ENCODE measurements at places on chromosomes 1 and 21.

DNA sequence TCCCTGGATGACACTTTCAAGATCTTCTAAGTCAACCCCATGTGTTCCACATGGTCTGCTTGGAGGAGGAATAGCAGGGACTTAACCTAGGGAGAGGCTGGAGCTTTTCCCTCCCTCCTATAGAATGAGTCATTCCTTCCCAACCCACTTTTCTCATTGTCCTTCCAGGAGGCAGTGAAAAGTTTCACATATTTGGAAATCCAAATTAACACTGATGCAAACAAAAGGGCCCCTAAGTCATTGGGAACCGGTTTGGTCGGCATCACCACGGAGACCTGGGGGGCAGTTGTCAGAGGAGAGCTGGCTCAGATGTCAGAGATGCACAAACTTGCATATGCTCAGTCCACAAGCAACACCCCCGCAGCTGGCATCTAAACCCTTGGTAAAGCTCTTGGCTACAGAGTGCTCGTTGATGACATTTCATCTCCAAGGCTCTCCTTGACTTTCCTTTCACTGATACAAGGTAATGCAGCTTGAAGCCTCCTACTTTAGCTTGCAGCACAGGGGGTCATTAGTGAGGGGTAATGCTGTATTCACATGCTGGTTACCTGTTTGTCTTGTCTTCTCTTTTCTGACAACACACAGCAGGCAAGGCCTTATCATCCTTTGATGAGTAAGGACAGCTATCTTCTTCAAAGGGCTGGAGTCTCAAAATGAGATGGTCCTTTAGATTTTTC, 12.3 kb upstream of the LRRC8D start:
- DNase-seq = no peak

DNA sequence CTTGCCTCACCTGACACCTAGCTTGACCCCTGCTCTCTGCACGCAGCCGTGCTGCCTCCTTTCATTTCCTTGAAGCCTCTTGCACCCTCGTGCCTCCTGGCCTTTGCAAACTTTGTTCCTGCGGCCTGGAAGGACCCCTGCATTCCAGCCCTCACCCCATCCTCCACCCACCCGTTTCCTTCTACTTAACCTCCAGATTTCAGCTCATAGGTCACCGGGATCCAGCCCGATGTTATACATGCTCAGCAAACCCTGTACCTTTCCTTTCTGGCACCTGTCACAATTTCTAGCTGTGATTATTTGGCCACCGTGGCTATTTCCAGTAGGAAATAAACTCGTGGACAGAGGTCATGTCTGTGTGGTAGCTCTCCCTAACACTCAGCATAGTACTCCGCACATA, 4.5 kb downstream of the EDARADD start:
- no peak for DNase-seq

- DNase-seq = no peak
Measured at GRCh38 chr1:86841116-86841515, 72.8 kb downstream of the SELENOF start.

DNA sequence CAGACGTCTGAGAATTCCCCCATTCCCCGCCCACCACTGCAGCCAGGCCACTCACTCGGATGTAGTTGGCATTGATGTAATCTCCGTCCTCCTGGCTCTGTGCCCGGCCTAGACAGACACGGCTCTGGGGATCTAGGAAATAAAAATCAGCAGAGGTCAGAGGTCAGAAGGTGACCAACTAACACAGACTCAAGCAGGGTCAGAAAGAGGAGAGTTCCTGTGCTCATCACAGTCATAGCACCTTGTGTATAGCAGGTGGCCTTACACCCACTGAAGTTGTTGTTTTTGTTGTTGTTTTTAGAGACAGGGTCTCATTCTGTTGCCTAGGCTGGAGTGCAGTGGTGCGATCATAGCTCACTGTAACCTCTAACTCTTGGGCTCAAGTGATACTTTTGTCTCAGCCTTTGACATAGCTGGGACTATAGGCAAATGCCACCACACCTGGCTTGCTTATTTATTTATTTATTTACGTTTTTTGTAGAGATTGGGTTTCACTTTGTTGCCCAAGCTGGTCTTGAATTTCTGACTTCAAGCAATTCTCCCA, 4.9 kb downstream of the PTPN7 start:
- no peak for DNase-seq

- DNase-seq = no peak
Measured at GRCh38 chr1:29410476-29410875, 174.2 kb downstream of the PTPRU start.

GRCh38 chr1:175203570-175204068, 11.0 kb upstream of the KIAA0040 start:
- DNase-seq = no peak

DNA sequence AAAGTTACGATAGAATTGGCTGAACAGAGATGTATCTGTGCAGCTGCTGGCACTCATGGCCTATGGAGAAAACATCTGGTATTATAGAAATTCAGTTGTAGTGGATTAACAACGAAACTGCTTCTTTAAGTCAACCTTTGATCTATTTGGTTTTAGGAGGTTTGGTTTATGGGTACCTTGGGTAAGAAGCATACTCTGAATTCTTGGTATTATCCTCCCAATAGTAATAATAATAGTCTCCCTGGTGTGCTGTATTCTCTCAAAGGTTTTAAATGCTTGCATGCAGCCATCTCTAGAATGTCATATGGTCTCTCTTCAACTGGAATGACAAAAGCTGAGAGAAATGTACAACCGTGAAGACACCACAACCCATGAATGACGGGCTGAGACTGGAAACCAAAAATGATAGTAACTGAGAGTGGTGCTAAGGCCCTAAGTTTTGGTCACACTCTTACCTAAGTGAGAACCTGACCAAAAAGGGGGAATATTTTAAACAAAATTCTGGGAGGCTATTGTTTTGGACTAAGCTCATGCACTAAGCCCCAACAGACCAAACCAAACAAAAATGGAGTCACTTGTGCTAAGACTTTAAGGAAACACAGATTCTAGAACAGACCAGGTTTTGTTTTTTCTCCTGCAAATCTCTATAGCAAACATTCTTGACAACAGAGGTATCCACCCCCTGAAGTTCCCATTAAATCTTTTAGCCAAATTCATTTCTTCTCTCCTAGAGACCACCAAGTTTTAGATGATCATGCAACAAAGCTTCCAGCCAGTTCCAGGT, 17.6 kb upstream of the TMEM61 start:
- DNase-seq = no peak

GRCh38 chr21:19540287-19540686, 1136.7 kb upstream of the TMPRSS15 start:
- DNase-seq = no peak

DNA sequence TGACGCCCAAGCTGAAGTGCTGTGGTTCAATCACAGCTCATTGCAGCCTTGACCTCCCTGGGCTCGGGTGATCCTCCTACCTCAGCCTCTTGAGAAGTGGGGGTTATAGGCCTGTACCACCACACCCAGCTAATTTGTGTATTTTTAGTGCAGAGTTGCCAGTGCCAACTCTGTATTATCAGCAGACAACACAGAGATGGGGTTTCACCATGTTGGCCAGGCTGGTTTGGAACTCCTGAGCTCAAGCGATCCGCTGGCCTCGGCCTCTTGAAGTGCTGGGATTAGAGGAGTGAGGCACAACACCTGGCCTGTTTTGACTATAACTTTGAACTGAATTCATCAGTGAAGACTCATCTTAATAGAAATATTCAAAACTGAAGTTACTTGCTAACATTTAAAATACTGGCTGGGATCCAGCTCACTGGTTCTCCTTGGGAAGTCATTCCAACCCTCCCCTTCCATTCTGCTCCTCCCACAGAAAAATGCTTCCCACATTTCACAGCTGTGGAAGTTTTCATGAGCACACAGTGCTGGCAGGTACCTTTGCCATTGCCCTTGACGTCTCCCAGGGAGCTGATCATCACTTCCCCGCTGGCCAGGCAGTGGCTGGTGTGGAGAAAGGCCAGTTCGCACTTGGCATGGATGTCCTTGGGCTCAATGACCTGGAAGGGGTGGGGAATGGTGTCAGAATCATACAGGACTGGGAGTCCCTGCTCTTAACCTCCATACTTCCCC, 4.7 kb downstream of the SELENBP1 start:
- no peak for DNase-seq

GRCh38 chr1:246679794-246680177, 44.4 kb upstream of the SCCPDH start:
- DNase-seq = no peak

- DNase-seq = no peak
Measured at GRCh38 chr1:6586404-6586816, 6.6 kb downstream of the ZBTB48 start.

DNA sequence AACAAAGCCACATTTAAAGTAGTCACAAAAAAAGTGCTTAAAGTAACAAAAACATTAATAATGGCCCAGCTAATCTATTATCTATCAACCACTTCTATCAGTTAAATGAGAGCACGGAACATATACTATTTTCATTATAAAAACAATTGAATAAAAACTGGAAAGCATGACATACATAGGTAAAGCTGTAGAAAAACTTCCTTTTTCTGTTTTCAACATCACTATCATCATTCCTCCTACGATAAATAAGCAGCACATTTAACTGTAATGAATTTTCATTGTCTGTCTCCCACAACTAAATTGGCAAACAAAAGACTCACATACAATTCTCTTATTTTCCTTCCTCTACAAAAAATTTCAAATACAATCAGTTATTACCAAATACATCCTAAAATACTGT, 96.4 kb upstream of the DPH5 start:
- no peak for DNase-seq

DNA sequence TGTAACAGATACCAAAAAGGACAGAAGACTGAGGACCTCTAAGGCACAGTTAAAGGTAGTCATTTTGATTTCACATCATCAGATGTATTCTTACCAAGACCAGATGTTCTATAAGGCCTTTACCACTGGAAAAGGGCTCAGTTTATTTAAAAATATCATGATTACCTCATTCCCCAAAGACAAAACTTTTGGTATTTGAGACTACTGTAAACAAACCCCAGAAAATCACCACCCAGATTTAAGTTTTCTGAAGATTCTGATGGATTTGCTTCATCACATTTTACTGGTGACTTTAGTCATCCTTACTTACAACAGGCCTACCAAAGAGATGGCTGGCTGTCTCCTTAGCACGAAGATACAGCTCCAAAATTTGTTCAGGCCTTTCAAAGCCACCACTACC, 8.3 kb downstream of the ENAH start:
- DNase-seq = no peak

DNA sequence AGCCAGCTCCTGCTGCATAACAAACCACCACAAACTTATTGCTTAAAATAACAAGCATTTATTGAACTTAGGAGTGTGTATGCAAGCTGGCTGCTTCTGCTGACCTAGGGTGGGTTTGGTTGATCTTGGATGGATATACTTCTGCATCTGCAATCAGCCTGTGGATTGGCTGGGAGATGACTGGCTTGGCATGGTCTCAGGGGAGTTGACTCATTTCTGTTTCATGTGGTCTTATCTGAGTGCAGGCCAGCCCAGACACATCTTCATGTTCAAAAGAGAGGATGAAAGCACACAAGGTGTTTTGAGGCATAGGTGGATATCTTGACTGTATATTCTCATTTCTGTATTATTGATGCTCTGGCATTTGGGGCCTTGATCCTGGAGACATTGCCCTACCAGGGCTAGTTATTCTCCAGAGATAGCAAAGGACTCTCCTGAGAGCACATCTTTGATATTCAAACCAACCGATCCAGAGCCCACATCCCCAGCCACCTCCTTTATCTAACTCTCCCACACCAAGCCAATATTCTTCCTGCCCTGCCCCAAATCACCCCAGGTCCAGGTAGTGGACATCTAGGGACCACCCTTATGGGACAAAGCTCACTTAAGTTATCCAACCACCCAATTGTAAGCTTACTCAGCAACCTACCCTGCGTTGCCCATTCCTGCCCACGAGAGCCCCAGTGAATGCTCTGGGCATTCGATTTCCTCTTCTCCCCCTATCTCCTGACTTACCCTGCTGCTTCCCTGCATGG, 350.8 kb downstream of the PTPRU start:
- DNase-seq = no peak

GRCh38 chr1:83810144-83810543, 188.8 kb downstream of the TTLL7 start:
- no peak for DNase-seq

DNA sequence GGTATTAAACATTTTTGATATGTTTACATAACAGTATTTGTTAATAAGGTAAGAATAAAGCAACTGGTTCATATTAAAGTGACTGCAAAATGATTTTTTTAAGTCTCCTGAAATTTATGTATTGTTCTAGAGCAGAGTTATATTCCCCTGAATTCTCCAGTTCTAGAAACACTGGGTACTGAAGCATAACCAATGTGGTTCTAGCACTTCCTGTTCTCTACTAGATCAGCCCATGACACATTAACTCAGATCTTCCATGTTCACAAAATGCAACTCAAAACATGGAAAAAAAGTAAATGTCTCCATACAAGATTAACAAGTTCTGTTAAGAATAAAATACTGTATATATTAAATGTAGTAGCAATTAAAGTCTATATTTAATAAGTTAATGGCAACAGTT, 3.9 kb downstream of the NEGR1 start:
- DNase-seq = no peak

DNA sequence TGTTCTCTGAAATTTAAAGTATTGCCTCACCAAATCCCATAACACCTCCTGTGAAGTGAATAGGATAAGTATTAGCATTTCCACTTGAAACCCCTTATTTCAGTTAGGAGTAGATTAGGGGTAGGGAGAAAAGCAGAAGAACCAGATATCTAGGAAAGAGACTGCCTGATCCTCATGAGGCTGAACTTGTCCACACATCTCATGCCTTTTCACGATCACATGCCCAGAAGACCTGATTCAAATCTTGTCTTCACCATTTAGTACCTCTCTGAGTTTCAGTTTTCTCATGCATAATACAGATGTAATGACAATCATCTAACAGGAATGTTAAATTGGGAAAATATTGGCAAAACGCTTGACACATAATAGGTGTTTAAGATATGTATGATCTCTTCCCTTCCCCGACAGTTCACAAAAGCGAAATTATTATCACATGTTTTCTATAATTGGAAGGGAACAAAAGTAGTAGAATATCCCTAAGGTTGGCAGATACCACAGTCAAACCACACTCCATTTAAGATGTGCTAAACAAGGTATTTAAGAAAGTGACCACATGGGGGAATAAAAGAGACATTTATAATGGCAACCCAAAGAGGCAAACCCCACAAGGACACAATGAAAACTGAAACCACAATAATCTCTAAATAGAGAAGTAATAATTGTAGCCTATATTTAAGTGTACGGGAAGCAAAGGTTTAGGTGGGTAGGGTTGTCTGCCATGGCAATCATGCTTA, 25.2 kb downstream of the GFI1 start:
- DNase-seq = no peak

DNA sequence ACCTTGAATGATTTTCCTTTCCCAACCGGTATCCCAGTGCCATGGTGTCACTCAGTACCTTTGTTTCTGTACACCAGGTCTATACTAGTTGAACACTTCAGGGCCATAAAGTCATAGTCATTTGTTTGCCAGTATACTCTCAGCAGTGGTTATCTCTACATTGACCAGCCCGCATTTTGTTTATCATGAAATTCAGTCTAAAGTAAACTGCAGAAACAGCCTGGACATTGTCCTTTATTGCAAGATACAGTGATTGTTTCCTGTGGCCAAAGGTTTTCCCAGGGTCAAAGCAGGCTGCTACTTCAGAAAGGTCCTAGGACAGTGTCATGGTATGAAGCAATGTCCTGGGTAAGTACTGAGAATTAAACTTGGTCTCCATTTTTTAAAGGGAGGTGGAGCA, 407.4 kb downstream of the RWDD3 start:
- no peak for DNase-seq

Measured in substantia nigra (tissue), 51 donors.